NCI-H1092 treated with DMSO at 0.1 percent for 48 hours (cell line): ENCODE measurements at places on chromosomes 11 and 22.

DNA sequence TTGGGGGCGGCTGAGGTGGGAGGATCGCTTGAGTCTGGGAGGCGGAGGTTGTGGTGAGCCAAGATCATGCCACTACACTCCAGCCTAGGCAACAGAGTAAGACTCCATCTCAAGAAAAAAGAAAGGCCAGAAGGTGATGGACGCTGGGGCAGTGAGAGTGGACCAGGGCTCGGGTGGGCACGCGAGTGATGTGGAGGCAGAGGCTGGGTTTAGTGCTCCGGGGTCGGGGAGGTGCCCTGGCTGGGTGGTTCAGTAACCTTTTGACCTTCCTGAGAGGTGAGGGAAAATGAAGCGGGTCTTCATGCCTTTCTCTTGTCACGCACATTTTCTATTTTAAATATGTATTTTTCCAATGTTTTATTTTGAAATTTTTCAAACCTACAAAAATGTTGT, 45.1 kb downstream of the ST14 start:
- no peak for DNase-seq

GRCh38 chr22:40578171-40578570, 58.3 kb downstream of the MRTFA start:
- no peak for DNase-seq

DNA sequence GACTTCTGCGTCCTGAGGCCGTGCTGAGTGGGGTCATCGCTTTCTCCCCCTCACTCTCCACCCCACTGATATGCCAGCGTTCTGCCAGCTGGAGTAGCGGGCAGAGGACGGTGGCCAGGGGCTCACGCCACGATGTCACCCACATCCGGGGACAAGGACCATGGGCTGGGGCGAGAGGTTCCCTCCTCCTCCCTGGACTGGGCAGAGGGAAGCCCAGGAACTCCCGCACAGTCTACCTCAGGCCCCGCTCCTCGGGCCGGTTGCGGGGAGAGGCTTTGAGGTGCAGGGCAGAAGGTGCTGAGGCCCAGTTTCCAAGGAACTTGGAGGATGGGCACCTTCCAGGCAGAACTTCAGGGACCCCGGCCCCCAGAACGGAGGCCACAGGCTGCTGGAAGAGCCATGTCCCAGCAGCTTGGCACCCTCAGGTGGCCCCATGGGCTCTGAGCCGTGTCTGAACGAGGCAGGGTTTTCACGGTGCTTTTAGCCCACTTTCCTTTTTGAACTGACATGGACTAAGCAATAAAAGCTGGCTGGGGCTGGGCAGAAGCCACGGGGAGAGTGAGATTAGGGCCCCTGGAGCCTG, 25.4 kb downstream of the ADAMTS15 start:
- DNase-seq = no peak

- no peak for DNase-seq
Observed at GRCh38 chr11:3139481-3140290, 25.4 kb downstream of the OSBPL5 start.

DNA sequence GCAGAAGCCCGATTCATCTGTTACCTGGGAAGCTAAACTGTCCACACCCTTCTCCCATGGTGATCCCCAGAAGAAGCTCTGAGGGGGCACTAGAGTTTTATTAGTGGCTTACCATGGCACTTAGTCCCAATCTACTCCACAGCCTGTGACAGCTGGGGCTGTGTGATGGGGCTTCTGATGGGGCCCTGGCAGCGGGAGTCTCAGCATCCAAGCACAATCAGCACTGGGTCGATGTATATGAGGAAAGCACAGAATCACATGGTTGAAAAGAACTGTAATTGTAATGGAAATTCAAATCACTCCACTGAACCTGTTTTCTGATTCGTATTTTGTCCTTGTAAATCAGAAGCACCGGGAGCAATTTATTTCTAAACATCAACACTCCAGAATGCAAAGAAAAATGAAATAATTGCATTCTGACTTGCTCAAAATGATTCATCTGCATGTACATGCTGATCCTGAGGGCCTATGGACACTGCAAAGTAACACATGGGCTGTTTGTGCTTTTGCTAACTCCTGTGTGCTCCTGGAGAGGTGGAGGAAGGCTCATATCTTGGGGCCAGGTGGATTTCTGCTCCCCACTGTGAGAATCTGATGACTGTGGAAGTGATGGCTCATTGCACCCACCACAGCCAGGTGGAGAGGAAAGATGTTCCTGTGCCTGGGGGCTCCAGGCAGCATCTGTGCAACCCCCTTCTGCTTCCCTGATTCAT, 203.0 kb downstream of the KIRREL3 start:
- DNase-seq = no peak

DNA sequence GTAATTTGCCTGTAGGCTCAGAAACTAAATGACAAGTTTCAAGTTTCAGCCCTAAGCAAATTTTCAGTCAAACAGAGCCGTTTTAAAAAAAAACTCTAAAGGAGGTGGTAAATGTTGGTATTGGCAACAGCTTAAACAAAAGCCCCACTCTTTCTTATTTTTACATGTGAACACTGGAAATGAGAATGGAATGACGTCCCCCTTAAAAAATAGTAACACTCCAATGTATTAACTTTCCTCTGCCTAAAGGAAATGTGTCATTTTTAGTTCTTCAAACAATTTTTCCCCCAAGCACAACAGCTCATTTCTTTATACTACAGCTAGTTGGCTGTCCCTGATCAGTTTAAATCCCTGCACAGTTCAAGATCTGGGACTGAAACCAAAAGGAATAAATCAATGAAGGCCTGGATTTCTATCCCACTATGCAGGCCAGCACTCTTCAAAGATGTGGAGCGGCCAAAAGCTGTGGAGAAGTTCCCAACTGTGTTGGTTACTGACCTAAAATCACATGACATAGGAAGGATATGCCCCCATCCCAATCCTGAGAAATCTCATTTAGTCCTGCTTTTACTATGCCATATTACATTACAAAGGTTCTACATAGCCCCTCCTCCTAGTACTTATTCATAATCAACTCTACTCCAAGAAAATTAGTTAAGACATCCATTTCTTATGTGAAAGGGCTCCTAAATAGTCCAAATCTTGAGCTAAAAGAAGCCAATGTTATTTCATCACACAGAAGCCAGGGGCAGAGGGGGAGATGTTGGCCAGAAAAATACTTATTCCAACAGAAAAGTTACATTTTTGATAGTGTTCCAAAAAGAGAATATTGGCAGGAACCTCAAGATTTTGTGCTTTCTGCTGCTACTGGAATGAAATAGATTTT, 95.9 kb downstream of the CADM1 start:
- DNase-seq = no peak

- no peak for DNase-seq
Observed at GRCh38 chr11:127023991-127024390, 23.4 kb upstream of the KIRREL3 start.
